Esophagus muscularis mucosa (tissue), 4 donors: ENCODE measurements at places on chromosomes 6 and 20. TPM values are rescaled to one million over a fixed set of nuclear protein-coding genes. Genes with fewer than 3 reads are reported as not detected.

The C6orf132 gene
- total RNA-seq = 1.6 TPM

DNA sequence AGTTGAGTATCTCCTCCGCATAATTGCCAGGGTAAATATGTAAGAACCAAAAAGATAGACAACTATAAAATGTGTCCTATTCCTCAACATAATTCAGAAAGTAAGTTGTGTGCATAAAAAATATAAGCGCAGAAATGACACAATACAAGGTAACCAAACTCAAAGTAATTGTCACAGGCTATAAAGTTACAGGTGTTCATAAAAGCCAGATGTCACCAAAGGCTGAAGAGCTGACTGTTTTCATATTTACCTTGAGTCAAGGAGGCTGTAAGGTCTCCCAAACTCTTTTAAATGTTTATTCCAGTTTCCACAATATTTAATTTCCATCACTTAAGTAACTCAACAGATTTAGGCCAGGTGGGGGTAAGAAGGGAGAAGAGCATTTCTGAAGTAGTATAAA lies 192.2 kb upstream of the MARCKS start:
- H3K4me3 ChIP-seq = no peak overlapping the region
- H3K27ac ChIP-seq = no peak overlapping the region
- H3K27me3 ChIP-seq = no peaks in the 10 kb centered on the region
- peaks cover 12% of the 10 kb centered on the region for H3K4me1 ChIP-seq
- DNase-seq = no peak
- no peaks in the 10 kb centered on the region for H3K36me3 ChIP-seq

DNA sequence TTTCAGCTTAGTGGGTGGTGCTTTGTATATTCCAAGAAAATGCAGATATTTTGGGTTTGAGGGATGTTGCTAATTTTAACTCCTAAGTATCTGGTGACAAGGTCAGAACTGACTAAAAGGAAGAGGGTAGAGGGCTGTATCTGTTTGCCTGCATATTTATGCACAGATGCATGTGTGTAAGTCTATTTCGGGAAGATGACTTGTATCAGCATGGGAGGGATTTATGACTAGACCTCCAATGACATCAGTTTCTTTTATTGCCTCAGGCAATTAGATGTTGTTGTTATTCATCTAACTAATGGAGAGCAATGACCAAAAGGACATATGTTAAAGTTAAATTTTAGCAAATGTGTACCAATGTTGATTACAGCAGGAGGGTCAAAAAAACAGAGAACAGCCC lies 734.3 kb downstream of the QKI start:
- H3K27me3 ChIP-seq = no peaks in the 10 kb centered on the region
- no peak for DNase-seq
- H3K4me1 ChIP-seq = no peaks in the 10 kb centered on the region
- H3K27ac ChIP-seq = no peak overlapping the region

DNA sequence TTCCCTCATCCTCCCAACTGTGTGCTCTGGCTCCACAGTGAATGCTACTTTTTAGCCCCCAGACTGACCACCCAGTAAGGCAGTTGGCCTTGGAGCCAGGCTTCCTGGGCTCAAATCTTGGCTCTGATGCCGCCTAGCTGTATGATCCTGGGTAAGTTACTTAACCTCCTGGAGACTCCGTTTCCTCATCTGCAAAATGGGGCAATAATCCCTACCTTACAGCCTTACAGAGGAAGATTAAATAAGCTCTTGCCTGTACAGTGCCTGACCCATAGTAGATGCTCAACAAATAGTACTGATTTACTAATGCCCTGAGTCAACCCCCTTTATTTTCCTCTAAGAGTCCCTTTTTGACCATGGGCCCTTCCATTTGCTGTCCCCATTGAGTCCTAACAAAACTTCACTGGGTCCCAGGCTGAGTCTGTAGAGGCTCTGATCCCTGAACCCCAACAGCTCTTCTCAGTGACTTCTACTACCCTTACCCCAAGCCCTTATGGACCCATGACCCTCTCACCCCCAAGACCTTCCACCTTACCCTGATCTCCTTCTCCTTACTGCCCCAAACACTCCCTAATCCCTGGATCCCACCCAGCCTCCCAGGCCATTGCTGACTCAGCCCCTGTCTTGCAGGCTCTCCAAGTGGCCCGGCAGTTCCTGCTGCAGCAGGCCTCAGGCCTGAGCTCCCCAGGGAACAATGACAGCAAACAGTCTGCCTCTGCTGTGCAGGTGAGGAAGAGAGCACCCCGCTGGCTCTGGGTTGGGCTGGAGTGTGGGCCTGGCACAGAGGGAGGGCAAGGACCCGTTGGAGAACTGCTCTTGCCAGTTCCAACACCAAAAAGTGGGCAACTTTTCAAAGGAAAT lies 31.4 kb downstream of the FOXP4 start:
- H3K4me1 ChIP-seq = peaks cover 23% of the 10 kb centered on the region
- peaks cover 4% of the 10 kb centered on the region for H3K36me3 ChIP-seq
- H3K4me3 ChIP-seq = no peak overlapping the region
- no peaks in the 10 kb centered on the region for H3K27me3 ChIP-seq

DNA sequence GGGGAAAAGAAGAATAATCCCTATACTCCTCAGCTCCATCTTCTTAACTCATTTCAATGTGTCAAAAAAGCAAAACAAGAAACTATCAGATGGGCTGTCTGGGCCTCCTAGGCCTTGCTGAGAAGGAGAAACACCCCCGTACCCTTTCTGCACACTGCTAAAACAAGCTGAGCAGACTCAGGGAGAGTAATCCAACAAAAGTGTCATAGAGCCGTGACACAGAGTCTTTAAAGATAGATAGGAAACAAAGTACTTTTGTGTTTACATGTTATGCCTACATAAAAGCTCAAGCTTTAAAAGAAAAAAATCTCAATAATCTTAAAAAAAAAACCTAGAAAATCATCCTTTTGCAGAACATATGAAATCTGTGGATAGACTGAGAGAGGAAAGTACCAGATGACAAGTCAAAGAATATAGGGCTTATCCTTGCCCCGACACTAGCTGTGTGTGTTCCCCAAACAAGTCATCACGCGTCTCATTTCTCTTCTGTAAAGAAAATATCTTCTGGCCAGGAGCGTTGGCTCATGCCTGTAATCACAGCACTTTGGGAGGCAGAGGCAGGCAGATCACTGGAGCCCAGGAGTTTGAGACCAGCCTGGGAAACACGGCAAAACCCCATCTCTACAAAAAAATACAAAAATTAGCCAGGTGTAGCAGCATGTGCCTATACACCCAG lies 81.3 kb downstream of the MAP3K5 start:
- no peak overlapping the region for H3K4me3 ChIP-seq
- peaks cover 14% of the 10 kb centered on the region for H3K4me1 ChIP-seq
- H3K27me3 ChIP-seq = no peaks in the 10 kb centered on the region
- no peak overlapping the region for H3K27ac ChIP-seq
- no peaks in the 10 kb centered on the region for H3K36me3 ChIP-seq
- DNase-seq = no peak

The ZC3H12D gene
- 0.63 TPM for total RNA-seq

The ZBP1 gene
- total RNA-seq = not detected

The HUS1B gene
- not detected for total RNA-seq

- no peak for DNase-seq
- H3K36me3 ChIP-seq = no peaks in the 10 kb centered on the region
- H3K4me1 ChIP-seq = no peaks in the 10 kb centered on the region
- no peak overlapping the region for H3K27ac ChIP-seq
- no peaks in the 10 kb centered on the region for H3K27me3 ChIP-seq
- H3K4me3 ChIP-seq = no peak overlapping the region
These were observed 86.7 kb upstream of the F13A1 start for GRCh38 chr6:6407071-6407741.

GRCh38 chr6:163412341-163412740 lies 2.2 kb upstream of the QKI start:
- peak overlapping the region; percentile 96 for H3K4me3 ChIP-seq
- H3K27ac ChIP-seq = peak overlapping the region; percentile 99
- no peaks in the 10 kb centered on the region for H3K27me3 ChIP-seq
- no peak for DNase-seq
- H3K4me1 ChIP-seq = peaks cover 11% of the 10 kb centered on the region

The GJA10 gene
- total RNA-seq = not detected

The CD83 gene
- total RNA-seq = 2.1 TPM

DNA sequence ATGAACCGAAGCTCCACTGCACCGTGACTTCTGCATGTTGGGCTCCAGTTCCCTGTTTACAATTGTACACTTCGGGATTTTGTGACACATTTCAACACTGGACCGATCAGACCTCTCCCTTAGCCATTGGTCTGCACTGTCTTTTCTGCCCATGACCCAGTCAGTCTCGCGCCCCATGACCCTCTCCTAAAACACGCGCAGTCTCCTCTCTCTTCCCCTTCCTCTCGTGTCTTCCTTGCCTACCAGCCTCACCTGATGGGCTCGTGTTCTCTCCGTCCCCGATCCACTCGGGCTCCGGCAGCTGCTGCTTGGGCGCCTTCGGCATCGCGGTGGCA lies 535 bp upstream of the ABCF1 start:
- no peak for DNase-seq
- peak overlapping the region; percentile 78 for H3K4me3 ChIP-seq
- H3K27me3 ChIP-seq = no peaks in the 10 kb centered on the region
- H3K4me1 ChIP-seq = peaks cover 43% of the 10 kb centered on the region

DNA sequence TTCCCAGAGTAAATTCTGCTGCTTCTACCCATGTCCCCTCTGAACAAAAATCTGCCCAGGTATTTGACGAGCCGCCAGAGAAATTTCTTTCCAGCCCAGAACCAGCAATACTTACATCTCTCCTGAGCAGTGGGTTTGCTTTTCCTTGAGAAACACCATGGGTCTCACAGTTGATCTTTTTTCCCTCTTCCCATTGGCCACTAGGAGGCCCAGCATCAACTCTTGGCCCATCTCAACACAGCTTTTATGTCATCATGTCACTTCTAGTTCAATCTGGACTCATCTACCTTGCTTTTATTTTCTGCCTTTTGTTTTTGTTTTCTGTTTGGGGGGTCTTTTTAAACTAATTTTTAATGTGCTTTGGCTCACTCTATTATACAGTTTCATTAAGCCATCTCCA lies 18.8 kb downstream of the MAFB start:
- DNase-seq = no peak
- no peaks in the 10 kb centered on the region for H3K4me1 ChIP-seq
- no peaks in the 10 kb centered on the region for H3K36me3 ChIP-seq
- H3K27ac ChIP-seq = no peak overlapping the region
- H3K4me3 ChIP-seq = no peak overlapping the region

GRCh38 chr6:57173886-57174510 lies 1.9 kb downstream of the BAG2 start:
- no peaks in the 10 kb centered on the region for H3K27me3 ChIP-seq
- peaks cover 58% of the 10 kb centered on the region for H3K4me1 ChIP-seq
- no peaks in the 10 kb centered on the region for H3K36me3 ChIP-seq

GRCh38 chr20:34022839-34023234 lies 29.1 kb downstream of the RALY start:
- no peak overlapping the region for H3K27ac ChIP-seq
- H3K36me3 ChIP-seq = no peaks in the 10 kb centered on the region
- peaks cover 38% of the 10 kb centered on the region for H3K4me1 ChIP-seq

DNA sequence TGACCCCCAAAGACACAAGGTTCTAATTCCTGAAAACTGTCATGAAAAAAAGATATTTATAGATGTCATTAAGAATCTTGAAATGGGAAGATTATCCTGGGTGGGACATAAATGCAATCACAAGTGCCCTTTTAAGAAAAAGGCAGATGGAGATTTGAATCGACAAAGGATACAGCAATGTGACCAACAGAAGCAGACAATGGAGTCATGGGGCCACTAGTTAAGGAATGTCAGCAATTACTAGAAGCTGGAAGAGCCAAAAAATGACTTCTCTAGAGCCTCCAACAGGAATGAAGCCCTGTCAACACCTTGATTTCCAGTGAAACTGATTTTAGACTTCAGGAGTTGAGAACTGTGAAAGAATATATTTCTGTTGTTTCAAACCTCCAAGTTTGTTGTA lies 448.5 kb downstream of the MEI4 start:
- no peak overlapping the region for H3K4me3 ChIP-seq
- no peak for DNase-seq
- H3K36me3 ChIP-seq = no peaks in the 10 kb centered on the region
- H3K27me3 ChIP-seq = no peaks in the 10 kb centered on the region

GRCh38 chr20:41011551-41012067 lies 17.0 kb upstream of the TOP1 start:
- H3K27me3 ChIP-seq = no peaks in the 10 kb centered on the region
- no peak overlapping the region for H3K27ac ChIP-seq
- H3K4me3 ChIP-seq = no peak overlapping the region
- H3K36me3 ChIP-seq = no peaks in the 10 kb centered on the region
- DNase-seq = no peak
- H3K4me1 ChIP-seq = peaks cover 9% of the 10 kb centered on the region

The DCDC2 gene
- total RNA-seq = not detected

GRCh38 chr20:41231136-41231535 lies 86.4 kb downstream of the ZHX3 start:
- H3K27me3 ChIP-seq = no peaks in the 10 kb centered on the region
- DNase-seq = no peak
- H3K36me3 ChIP-seq = no peaks in the 10 kb centered on the region
- H3K4me1 ChIP-seq = peaks cover 52% of the 10 kb centered on the region

- H3K4me3 ChIP-seq = peak overlapping the region; percentile 83
- no peak for DNase-seq
- H3K36me3 ChIP-seq = no peaks in the 10 kb centered on the region
- no peaks in the 10 kb centered on the region for H3K27me3 ChIP-seq
- H3K27ac ChIP-seq = peak overlapping the region; percentile 91
- peaks cover 71% of the 10 kb centered on the region for H3K4me1 ChIP-seq
These were observed 485 bp downstream of the ADISSP start for GRCh38 chr20:3767110-3767426.

The CD93 gene
- total RNA-seq = 80.4 TPM

The PPARD gene
- 10.8 TPM for total RNA-seq

The SOX4 gene
- 4.1 TPM for total RNA-seq

The GSTA3 gene
- not detected for total RNA-seq
